ENCODE measurements at places on chromosomes 11 and 22.

DNA sequence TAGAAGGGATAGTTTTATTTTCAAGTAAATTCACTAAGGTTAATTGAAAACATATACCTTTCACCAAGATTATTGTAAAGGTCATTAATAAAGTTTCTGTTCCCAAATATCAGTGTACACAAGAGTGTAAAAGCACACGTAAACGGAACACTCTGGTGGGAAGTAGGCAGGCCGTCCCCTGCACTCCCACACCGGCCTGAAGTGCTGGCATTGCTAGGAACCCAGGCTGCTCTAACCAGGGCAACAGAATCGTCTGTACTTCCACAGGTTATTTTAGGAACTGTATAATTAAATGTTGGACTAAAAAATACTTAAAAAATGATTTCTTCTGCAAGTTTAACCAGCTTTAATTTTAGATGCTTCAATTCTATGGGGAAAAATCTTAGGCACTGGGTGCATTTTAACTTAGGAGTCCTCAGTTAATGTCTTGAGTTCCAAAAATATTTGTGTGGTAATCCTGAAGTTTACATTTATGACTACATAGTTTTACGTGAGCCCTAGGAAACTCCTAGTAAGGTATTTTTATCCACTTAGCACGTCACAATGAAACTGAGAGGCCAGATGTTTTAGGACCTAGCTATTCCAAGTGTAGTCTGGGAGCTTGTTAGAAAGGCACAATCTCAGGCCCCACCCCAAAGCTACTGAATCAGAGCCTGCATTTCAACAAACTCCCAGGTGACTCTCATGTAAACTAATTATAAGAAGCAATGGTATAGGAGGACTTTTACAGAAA, 31.2 kb downstream of the KMT5B start:
- DNase-seq, result no peak

DNA sequence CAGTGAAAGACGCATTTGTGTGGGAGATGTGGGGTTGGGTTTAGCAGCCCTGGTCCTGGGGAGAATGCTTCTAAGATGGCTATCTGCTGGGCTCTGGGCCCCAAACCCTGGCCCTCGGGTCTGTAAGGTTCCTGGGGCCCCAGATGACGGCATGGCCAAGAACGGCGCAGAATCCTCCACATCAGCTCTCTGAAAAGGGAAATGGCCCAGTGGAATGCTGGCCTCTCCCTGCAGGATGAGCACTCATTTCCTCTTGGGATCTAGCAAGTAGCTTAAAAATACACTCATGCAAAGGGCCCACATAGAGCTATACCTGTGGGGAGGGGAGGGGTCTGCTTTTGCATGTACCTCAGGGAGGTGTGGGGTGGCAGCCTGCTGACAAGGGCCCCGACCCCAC, 37.5 kb upstream of the LINC01488 start:
- no peak for DNase-seq

GRCh38 chr11:132818951-132819350, 713.4 kb downstream of the OPCML start:
- no peak for DNase-seq

GRCh38 chr22:39467390-39467895, 10.6 kb downstream of the MGAT3 start:
- no peak for DNase-seq

- no peak for DNase-seq
These were observed 25.0 kb downstream of the PPFIBP2 start for GRCh38 chr11:7538466-7539454.

DNA sequence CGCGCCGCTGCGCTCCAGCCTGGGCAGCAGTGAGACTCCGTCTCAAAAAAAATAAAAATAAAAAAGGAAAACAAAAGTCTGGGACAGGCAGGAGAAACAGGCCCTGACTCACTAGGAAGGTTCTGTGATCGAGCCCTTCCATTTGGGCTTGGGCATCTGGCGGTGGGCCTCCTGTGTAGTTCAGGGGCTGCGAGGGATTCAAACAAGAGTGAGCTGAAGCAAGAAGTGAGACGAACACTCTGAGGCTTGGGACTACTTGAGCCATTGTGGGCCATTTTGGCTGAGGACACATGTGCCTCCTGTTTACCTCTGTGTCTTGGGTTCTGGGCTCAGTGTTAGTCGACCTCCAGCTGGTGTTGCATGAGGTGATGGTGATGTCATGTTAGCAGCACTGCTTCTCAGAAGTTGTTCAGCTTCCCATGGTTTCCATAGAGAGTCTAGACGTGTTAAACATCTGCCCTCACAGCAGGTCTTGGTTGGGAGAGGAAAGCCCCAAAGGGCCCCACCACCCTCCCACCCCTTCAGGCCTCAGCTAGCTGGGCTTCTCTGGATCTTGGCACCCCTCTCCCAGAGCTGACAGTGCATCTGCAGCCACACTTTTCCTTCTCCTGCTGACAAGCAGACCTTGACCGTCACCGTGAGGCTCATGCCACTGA, 57.8 kb downstream of the MED15 start:
- no peak for DNase-seq

- no peak for DNase-seq
These were observed 10.0 kb upstream of the RRM1 start for GRCh38 chr11:4084406-4085125.

DNA sequence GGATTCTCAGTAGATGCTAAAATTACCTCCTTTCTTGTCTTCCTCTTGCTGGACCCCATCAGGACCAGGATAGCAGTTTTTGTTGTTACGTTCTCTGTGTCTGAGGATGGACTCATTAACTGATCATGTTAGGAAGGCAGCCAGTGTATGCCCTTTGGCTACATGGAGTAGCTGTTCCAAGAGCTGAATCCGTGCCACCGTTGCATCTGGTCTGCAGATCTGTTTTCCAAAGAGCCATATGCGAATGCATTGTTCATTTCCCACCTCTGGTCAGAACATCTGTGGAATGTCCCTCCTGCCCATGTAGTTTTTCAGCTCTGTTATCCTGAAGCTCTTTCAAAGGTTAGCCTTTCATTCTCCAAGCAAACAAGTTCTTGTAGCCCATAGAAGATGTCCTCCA, 188.4 kb downstream of the SPON1 start:
- no peak for DNase-seq

- no peak for DNase-seq
These were observed 144.9 kb downstream of the MAML2 start for GRCh38 chr11:96197801-96198701.

DNA sequence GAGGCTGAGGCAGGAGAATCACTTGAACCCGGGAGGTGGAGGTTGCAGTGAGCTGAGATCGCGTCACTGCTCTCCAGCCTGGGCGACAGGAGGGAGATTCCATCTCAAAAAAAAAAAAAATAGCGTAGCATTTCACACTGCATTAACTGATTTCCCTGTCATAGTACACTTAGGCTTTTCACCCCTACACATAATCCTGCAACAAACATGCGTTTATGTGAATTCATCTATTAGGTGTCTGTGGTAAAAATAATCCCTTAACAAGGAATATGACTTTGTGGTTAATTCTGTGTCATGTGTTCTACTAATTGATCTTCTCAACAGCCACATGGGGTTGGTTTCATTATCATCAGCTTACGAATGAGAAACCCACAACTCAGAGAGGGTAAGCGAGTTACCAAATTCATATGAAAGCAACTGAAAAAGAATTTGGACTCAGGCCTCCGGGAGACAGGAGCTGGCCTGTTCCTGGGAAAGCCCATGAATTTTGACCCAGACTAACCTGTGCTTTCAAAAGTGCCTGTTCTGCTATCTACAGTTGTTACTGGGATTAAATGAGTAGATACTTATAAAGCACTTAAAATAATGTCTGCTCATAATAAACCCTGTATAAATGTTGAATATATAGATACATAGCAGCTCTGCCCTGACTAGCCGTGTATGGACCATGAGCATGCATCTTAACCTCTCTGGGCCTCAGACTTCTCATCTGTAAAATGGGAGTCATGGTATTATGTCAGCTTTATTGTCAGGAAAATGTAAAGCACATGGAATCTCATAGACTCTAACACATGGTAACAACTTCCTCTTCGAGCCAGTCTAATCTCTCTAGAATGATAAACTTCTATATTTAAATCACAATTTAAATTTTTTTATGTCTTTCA, 36.6 kb downstream of the KCNJ1 start:
- no peak for DNase-seq

DNA sequence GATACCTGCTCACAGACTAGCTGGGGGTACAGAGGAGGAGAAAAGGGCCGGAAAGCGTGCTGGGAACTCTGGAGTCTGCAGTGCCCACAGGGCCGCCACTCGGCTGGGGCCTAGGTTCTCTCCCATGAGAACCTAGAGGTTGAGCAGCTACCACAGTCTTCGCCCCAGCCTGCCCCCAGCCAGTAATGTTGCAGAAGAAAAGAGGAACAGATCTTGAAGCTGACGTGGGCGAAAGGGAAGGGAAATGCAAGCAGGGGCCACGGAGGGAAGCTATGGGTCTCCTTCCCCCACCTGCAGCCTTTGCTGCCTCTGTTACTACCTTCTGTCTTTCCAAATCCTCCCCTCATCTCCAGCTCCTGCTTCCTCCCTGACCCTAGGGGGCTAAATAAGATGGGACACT, 28.8 kb upstream of the P2RY2 start:
- DNase-seq, result no peak

DNA sequence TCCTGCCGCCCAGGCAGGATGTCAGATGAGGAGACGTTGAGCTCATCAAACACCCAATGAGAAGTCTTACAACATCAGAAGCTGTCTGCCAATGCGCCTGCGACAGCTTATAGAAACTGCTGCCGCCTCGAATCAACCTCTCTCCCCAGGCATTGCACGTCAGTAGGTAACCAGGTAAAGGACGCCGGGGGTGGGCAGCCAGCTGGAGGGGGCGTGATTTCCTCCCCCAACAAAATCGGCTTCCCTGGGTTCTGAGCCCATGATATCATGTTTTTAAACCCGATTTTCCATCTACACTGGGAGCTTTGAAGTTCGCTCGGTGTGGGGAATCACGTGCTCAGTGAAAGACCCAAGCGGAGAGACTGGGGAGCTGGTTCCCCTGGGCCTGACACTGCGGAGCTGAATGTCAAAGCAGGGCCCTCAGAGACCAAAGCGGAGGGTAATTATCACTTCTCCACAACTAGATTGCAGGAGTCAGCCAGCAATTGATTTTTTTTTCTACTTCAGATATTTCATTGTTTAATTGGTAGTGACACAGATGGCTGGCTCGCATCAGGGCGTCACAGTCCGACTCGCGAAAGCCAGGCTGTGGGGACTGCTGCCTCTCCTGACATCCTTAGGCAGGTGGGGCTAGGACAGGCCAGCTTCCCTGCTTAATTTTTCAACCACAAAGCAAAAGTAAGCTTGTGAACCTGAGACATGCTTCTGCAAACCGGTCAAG, 15.4 kb downstream of the FAM83F start:
- peak; percentile 51 for DNase-seq

DNA sequence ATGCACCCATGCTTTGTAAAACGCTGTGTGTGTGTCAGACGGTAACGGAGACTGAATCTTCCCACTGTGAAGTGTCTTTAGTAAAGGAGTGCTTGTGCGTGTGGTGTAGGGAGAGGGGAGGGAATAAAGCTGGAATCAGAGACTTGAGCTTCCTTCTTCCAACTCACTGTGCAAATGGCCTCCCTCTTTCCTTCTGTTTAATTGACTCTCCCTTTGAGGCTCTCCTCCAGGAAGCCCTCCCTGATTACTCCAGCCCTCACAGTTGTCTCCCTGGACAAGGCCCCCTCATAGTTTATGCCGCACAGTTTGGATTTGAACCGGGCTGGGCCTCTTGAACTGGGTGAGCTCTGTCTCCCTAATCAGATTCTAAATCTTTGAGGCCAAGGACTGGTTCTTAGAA, 23.0 kb upstream of the KCNJ11 start:
- no peak for DNase-seq

DNA sequence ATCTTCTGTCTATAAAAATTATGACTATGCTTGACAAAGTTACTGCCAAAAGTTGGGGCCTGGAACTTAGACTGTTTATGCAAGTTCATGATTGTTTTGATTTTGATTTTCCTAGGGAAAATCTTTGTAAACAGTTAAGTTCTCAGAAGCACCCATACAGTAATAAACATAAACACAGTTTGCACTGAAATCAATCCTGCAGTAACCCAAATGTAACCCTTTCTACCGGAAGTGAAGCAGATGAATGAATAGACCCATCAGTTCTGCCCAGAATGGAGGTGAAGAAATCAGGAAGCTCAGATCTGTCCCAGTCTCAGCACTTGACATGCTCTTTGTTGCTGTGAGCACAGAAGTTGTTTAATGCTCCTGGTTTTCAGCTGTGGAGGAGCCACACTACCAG, 24.6 kb upstream of the C11orf96 start:
- no peak for DNase-seq

DNA sequence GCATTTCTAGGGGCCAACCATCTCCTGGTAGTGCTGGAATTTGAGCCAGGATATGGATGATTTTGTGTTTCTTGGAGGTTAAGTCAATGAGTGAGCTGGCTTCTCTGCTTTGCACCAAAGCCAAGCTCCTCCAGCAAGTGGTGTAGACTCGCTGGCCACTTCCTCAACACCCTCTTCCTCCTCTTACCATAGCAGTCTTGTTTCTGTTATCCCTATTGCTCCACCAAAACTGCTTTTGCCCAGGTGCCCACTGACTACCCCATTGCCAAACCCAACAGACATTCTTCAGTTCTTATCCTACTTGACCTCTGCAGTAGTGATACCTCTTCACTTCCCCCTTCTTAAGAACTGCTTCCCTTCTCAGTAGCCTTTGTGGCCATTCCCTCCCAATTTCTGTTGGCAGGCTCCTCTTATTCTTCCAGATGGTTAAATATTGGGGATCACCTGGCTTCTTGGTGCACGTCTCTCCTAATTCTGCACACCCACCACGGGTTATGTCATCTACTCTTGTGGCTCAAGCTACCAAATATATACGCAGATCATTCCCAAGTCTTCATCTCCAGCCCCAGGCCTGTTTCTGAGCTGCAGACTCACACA, 7.0 kb upstream of the PRG2 start:
- DNase-seq, result no peak

DNA sequence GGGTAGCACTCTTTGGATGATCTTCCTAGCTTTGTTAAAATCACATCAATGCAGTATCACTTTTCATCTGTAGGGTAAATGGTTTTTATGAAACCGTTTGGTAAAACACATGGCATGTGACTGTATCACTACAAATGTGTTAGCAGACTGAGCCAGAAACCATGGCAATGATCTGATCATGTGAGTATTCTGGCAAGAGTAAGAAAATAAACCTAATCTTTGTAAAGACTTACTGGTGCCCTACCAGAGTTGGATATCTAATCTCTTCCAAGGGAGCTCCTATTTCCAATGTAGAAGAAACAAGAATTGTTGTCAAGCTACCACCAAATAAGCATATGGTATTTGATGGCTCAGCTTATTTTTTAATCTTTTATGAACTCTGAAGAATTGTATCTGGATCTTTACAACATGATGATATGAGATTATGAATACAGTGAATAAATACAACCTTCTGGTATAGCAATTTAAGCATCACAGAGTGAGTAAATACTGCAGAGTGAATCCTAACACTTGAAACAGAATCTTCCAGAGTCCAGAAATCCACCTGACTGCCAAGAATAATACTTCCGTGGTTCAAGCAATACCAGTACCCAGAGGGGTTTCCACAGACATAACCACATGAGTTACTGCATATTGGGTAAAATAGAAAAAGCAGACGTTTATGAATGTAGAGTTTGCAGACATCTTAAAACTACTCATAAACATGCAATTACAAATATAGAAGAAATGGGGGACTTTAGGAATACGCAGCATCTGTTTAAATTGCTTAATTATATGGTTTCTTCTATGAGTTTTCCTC, 238.8 kb downstream of the TTC28 start:
- no peak for DNase-seq

- DNase-seq, result peak; percentile 80
These were observed 30.9 kb upstream of the PARVB start for GRCh38 chr22:43993072-43993760.

GRCh38 chr11:416757-417621, 2.2 kb upstream of the SIGIRR start:
- DNase-seq, result no peak

GRCh38 chr11:70953720-70954119, 298.7 kb downstream of the SHANK2 start:
- no peak for DNase-seq

Measured in glutamatergic neuron (in vitro differentiated cells).